Occipital lobe (tissue), 3 donors: ENCODE measurements at places on chromosomes 16 and 17. TPM values are rescaled to one million over a fixed set of nuclear protein-coding genes. Genes with fewer than 3 reads are reported as not detected.
A peak's percentile ranks its signal among the peaks of the same experiment; 100 is the strongest.

The KRT40 gene
- total RNA-seq: not detected

DNA sequence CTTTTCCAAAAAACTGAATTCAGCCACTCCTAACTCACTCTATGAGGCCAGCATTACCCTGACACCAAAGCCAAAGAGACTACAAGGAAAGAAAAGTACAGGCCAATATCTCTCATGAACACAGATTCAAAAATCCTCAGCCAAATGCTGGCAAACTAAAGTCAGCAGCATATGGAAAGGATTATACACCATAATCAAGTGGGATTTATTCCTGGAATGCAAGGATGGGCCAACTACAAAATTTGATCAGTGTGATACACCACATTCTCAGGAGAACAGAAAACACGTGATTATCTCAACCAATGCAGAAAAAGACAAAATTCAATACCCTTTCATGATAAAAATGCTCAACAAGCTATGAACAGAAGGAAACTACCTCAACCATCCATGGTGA is 7.7 kb upstream of the AATK start:
- no peak for DNase-seq

The UBALD1 gene
- 1.7 TPM for total RNA-seq

- no peak for DNase-seq
Measured at GRCh38 chr17:41785859-41786226, 668 bp downstream of the JUP start.

The OR3A3 gene
- total RNA-seq: not detected

The CCL3 gene
- 7.2 TPM for total RNA-seq

DNA sequence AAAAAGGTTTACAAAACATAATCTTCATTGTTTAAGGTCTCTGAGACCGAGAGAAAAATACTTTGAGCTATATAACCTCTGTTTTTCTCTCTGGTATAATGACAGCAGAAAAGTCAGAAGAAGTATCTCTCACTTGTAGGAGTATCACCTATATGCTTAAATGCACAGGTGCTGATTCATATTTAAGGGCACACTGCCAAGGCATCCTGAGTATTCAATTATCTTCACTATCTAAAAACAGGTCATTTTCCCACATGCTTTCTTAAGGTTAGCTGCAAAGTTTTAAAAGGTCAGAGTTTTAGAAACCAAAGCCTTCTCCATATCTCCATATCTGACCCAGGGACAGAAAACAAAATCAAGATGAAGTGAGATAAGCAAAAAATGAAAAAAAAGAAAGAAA is 99.3 kb upstream of the C17orf78 start:
- no peak for DNase-seq

DNA sequence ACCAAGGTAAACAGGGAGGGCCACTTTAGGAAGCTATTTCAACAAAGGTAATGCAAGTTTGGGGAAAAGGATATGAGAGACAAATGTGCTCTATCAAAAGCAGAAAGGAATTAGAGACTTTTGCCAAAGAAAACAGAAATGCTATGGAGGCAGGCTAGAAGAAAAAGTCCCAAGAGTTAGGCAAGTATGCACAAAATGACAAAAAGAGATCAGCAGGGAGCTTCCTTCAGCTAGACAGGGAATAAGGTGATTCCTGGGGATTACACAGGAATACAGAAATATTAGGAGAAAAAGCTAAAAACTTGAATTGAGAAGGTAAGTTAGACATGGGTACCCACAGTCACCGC is 2.4 kb downstream of the FXR2 start:
- DNase-seq: no peak

DNA sequence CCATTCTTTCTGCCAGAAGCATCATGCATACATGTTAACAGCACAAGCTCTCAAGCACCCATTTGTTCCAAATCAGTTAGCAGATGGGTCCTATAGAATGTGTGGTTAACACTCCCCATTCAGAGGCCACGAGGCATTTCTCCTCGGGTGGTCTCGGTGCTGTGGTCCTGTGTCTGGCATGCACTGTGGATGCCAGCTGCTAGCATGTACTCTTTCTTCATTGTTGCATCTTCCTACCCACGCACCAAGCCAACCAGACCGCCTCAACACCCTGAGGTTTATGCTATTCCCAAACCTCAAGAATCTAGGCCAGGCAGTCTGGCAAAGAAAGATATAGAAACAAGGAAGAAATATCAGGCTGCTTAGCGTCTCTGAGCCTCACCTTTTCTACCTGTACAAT is 27.8 kb upstream of the MRTFB start:
- peak; percentile 8 for DNase-seq

The CCL5 gene
- 0.47 TPM for total RNA-seq

DNA sequence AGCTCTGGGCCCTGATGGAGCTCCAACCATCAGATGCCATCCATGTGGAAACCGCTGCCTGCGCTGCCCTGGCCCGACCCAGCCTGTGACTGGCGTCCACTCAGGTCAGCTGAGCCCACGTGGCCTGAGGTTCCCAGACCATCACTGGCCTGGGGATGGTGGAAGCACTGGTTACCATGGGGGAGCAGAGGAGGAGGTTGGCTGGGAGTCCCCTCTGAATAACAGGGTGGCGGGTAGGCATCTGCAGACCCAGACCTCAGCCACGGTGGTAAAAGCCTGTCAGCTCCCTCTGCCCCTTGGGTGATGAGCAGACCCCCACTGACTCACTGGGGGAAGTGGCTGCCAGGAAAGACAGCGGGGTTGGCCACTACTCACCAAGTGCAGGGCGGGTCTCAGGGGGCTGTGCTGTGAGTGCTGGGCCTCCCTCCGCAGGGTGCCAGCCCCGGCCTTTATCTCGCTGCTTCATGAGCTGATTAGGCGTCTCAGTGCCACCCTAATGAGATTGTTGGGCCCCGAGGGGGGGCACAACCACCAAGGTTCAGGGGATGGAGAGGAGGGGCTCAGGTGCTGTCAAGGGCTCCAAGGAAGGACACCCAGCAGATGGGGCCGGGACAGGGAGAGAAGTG is at the start of gene PDE6G:
Gene PDE6G, minus strand, starts transcription at position 425 of the 626 bp plus-strand sequence. CDS start 3,237 bp downstream, outside the sequence.
- no peak for DNase-seq

DNA sequence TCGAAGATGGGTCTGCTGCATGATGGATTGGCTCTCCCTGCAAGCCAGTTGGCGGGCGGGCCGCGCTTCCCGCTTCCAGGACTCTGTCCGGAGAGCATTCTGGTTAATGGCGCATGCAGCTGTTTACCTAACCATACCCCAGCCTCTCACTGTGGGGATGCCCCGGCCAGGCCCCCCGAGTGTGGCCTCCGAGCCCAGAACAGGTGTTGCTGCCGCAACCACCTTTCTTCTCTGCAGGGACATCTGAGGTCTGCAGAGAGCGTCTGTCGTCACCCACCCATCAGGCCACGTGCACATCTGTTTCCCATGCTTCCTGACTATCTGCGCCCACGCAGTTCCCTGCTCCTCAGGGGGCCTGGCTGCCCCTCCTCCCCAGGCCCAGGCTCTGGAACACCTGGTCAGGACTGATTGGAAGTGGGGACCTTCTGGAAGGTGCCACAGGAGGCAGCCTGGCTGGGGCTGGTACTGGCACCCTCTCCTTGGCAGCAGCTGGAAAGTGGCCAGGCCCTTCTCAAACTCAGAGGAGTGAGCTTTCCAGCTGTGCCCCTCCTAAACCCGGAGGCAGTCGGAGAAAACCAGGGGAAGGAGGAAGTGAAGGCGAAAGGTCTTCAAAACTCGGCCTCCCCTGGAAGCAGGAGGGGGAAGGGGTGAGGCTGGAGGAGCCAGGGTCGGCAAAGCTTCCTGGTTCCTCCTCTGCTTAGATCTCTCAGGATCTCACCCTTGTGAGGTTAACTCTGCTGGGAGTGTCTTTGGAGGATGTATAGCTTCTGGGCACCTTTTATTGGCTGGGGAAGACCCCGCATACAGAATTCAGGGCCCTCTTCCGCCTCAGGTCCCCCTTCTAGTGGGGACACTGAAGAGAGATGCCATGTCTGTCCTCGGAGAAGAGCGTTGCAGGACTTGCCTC is 64.5 kb upstream of the CIBAR2 start:
- no peak for DNase-seq

DNA sequence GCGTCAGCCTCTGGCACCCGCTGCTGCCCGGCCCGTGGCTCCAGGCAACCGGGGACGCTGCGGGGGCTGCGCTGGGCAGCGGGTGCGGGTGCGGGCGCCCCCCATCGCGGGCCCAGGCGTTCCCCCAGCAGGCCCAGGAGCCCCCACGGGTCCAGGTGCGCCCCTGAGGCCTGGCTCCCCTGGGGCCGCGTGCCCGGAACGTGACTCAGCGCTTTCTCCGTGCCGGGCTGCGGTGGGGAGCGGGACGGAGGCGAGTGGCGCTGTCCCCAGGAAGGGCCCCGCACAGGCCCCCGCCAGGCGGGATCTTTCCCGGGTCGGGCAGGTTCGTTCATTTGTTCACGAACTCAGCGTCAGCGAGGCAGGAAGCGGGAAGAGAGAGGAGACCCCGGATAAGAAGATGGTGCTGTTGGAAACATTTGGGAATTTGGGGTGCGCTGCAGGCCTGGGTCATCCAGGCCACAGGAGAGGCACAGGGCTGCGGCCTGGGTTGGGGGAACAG is 18.4 kb upstream of the EXOC7 start:
- no peak for DNase-seq

The NPB gene
- total RNA-seq: 2.0 TPM
